ENCODE measurements at places on chromosomes 3 and 15. TPM values are rescaled to one million over a fixed set of nuclear protein-coding genes. Genes with fewer than 3 reads are reported as not detected.

PLCH1 gene
- total RNA-seq, result 0.97 TPM

OR4F6 gene
- total RNA-seq, result not detected

SLC22A14 gene
- not detected for total RNA-seq

NR1I2 gene
- not detected for total RNA-seq

COL7A1 gene
- total RNA-seq, result 138 TPM

SLC28A2 gene
- not detected for total RNA-seq

KLHL40 gene
- total RNA-seq, result not detected

TRA2B gene
- 172 TPM for total RNA-seq

CPN2 gene
- not detected for total RNA-seq

LRRFIP2 gene
- 59.6 TPM for total RNA-seq

ARL8B gene
- total RNA-seq, result 71.0 TPM

LDHAL6B gene
- total RNA-seq, result not detected

MESP1 gene
- 5.5 TPM for total RNA-seq

HAUS2 gene
- total RNA-seq, result 19.3 TPM

TRPM1 gene
- total RNA-seq, result not detected

MYLK gene
- 10.5 TPM for total RNA-seq

C3orf52 gene
- total RNA-seq, result 11.3 TPM

TWF2 gene
- 69.3 TPM for total RNA-seq

MESP2 gene
- 0.30 TPM for total RNA-seq

ONECUT1 gene
- 0.17 TPM for total RNA-seq

CHMP2B gene
- 79.1 TPM for total RNA-seq

GOLGA6A gene
- total RNA-seq, result 0.09 TPM

PRKCD gene
- 35.2 TPM for total RNA-seq

LCTL gene
- total RNA-seq, result not detected

SLCO2A1 gene
- total RNA-seq, result 0.19 TPM

CYP1A2 gene
- 0.05 TPM for total RNA-seq

MASP1 gene
- not detected for total RNA-seq

A4GNT gene
- total RNA-seq, result not detected

MUC20 gene
- 0.75 TPM for total RNA-seq

HIGD2B gene
- total RNA-seq, result not detected

C3orf22 gene
- not detected for total RNA-seq

IMPG2 gene
- total RNA-seq, result not detected

VEPH1 gene
- total RNA-seq, result 0.31 TPM

ALPK3 gene
- total RNA-seq, result 0.09 TPM

ATP1B3 gene
- total RNA-seq, result 195 TPM

IL12A gene
- total RNA-seq, result 1.1 TPM

GOLGA8Q gene
- not detected for total RNA-seq

TICRR gene
- total RNA-seq, result 11.9 TPM

RIOX2 gene
- total RNA-seq, result 30.3 TPM

TMEM207 gene
- total RNA-seq, result not detected

GRIP2 gene
- 1.6 TPM for total RNA-seq

SCAANT1 gene
- total RNA-seq, result not detected

CCR3 gene
- total RNA-seq, result not detected

ADAMTS9 gene
- total RNA-seq, result 0.58 TPM

GOLGA8N gene
- 1.7 TPM for total RNA-seq

SENP8 gene
- 2.1 TPM for total RNA-seq

CALML4 gene
- 8.5 TPM for total RNA-seq

ITIH4 gene
- total RNA-seq, result 1.7 TPM

SPINK8 gene
- total RNA-seq, result not detected

CCDC39 gene
- total RNA-seq, result not detected

CYP1A1 gene
- 1.7 TPM for total RNA-seq

PRRT3 gene
- 1.7 TPM for total RNA-seq

ISL2 gene
- total RNA-seq, result 3.8 TPM

PLA2G4F gene
- not detected for total RNA-seq

PIF1 gene
- total RNA-seq, result 18.8 TPM

AQP9 gene
- total RNA-seq, result not detected

SST gene
- total RNA-seq, result not detected
